ENCODE measurements at places on chromosomes 3 and 15.

DNA sequence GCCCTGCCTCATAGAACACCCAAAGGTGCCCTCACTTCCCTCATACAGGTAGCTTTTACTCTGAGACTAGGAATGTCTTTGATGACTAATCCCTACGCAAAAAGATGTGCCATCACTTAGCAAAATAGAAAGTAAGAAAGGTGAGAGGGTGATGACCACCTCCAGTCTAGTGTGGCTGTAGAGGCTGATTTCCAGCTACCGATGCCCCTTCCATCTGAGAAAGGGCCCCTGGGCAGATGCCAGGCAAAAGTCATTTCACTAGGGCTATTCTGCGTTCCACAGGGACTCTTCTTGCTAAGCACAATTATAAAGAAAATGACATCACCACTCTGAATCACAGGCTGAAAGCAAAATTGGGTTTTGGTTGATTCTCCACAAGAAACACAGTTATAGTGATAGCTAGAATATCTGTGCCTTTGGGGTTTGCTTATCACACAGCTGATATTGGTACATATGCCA lies 77.4 kb downstream of the RBPMS2 start:
- DNase-seq, result no peak

DNA sequence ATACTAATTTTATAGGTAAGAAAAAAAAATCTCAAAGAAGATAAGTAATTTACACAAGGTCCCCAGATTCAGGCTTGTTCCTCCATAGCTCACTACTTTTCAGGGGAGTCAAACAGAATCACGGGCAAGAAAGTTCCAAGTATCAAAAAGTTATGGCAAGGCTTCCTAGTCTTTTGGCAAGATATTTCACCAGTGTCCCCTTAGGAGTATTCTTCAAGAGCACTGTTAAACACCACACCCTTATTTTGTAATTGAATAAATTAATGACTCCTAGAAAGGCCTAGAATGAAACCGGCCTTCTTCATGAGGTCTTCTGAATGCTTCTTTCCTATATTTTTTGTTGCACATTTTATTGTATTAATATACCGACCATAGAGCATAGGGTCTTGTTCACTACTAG lies 109.7 kb downstream of the MYLK start:
- no peak for DNase-seq

DNA sequence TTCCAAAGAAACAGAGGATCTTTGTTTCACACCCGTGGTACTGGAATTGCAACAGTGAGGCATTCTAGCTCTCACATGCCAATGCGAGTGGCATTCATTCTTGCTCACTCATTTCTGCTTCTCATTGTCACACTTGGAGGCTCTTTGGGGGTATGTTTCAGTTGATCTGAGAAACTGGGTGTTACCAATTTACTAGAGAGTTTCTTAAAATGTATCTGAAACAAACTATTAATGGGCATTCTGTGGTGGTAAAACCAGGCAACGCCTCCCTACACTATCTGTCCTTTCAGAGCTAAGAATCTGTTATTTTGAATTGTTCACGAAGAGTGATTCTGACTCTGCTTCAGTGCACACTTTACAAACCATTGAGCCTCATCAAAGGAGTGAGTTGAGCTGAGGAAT lies 140.6 kb upstream of the BHLHE40 start:
- peak; percentile 76 for DNase-seq

DNA sequence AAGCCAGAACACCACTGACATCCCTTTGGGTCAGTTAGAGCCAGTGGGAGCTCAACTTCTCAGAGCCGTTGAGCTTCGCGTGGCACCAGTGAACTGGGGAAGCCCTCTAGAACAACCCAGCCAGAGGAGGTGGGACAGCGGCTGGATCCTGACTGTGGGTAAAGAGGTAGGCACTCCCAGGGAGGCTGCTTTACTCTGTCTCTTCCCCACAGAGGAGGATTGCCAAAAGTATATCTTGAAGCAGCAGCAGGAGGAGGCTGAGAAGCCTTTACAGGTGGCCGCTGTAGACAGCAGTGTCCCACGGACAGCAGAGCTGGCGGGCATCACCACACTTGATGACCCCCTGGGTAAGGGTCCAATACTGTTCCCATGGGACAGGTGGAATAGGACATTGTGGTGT lies 1.2 kb downstream of the MYD88 start:
- DNase-seq, result no peak

- peak; percentile 44 for DNase-seq
Measured at GRCh38 chr15:45276831-45277230, 24.8 kb downstream of the SLC28A2 start.

GRCh38 chr15:60656481-60656880 lies 177.5 kb upstream of the ICE2 start:
- no peak for DNase-seq

DNA sequence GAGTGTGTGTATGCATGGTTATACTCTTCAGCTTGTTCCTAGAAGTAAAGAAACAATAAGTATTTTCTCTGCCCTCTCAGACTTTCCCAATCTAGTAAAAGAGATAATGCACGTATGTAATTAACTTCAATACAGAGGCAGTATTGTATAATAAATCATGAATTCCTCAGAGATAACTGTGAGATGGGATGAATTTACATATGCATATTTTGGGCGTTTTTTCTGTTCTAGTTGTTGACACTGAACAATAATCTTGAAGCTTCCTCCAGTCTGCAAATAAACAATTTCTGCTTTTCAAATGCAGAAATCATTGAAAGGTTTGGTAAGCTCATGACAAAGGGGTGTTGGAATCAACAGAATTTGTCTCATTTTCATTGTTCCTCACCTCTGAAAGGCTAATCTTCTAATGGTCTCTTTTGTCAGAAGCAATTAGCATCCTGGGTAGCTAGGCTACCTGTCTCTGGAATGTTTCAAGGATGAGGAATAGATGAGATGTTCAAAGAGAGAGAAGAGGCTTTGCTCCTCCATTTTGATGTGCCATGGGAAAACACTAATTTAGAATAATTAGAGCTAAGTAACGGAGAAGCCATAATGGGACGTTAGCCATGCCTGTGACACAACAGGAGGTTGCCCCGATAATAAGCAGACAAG lies 43.3 kb upstream of the SIAH2 start:
- no peak for DNase-seq

DNA sequence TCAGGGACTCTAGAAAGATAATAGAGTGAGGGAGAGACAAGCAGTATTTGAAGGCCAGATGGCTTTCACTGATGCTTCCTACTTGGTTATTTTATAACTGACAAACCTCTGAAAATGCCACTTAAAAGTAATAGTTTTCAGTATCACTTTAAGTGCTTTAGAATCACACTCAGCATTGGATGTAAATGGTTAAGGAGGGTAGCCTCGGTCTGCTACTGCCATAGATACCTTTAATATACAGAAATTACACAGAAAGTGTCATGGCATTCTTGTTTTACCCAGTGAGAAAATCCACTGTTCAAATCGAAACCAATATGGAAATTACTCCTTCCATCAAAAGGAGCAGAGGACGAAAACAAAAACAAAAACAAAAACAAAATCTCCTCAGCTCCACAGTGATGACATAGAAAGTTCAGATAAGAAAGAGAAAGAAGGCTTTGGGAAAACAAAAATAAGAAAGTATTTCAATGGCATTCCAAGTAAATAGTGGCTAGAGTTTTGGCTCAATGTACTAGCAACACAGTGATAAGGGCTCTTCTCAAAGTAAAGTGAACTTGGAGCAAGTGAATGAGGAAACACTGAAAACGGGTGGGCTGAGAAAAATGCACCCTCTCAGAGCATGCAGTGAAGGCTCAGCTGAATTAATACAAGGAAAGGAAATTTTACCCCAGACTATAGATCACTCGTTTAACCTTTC lies 43.2 kb upstream of the CD47 start:
- DNase-seq, result no peak

GRCh38 chr15:71572452-71573053 lies 237.8 kb upstream of the NR2E3 start:
- no peak for DNase-seq

DNA sequence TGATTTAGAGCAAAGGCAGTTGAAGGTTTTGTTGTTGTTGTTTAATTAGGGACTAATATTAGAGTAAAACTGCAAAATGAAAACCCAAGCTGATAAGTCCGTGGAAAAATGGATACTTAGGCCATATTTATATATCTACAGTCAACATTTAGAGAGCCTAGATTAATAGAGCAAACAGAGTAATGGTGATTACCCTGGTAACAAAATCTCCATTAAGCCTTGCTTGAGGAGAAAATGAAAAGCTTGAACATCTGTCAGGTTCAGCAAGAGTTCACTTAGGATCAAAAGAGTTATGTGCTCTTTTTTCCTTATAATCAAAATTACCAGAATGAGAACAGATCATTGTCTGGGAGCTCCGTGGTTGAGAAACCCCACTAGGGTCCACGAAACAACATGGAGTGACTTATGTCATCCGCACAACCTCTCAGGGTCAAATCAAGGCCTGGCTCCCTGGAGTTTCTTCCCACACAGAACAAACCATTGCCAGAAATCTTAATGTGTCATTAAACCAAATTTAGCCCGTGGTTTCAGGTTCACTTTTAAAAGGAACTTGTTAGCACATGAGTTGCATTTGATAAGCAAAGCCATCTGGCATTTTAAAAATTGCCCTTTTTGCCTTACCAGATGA lies 381.2 kb downstream of the GABRB3 start:
- DNase-seq, result no peak

DNA sequence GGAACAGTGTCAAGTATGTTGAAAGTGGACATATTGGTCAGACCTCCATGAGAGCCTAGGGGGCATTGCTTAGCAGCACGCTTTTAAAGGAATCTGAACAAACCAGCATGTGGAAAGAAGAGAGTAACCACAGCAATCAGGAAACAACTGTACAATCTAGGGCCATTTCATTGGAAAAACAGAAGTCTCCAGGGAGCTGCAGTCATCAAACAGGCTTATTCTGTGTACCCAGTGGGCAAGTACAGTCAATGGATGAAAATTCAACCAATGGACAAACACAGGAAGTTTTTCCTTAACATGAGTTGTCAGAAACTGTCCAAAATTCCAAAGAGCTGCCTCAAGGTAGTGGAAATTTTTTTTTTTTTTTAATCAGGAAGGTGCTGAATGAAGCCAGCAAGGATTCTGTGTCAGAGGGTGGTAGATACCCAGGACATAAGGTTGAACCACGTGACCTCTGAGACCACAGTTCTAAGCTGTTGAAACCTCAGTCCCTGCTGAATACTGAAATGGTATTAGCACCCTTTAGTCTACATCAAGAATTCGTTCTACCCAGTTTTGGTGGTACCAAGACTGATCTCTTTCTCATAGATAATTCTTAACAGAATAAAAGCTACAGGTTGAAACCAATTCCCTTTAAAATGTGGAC lies 4.4 kb upstream of the DLG1 start:
- peak; percentile 55 for DNase-seq

GRCh38 chr15:64558460-64559179 lies 98.2 kb downstream of the ZNF609 start:
- DNase-seq, result no peak

DNA sequence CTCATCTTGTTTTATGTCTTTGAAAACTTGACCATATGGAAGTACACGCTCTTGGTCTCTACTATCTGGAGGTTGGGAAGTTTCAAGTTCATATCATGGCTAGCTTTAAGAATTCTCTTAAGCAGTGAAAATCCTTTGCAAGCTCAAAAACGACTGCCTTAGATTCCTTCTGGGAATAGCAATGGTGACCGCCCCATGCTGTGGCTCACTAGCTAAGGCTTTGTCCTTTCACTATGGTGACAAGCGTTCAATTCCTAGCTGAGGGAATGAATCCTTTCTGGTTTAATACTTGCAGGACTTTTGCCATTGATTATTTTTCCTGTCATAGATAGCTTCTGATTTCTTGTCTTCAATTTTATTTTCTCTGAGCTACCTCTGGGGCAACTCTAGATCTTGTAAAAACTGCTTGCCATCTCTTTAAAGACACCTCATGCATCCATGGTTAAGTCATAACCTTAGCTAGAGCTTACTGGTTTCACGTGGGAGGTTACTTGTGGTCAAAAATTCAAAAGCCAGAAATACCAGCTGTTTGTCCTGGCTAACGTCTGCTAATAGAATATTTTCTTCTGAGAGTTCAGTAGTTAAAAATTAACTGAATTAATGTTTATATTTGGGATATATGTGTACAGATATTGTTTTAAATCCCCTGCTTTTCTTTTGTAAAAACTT lies 673.4 kb upstream of the CBLB start:
- DNase-seq, result no peak

GRCh38 chr3:8968375-8968882 lies 5.2 kb upstream of the RAD18 start:
- DNase-seq, result no peak

DNA sequence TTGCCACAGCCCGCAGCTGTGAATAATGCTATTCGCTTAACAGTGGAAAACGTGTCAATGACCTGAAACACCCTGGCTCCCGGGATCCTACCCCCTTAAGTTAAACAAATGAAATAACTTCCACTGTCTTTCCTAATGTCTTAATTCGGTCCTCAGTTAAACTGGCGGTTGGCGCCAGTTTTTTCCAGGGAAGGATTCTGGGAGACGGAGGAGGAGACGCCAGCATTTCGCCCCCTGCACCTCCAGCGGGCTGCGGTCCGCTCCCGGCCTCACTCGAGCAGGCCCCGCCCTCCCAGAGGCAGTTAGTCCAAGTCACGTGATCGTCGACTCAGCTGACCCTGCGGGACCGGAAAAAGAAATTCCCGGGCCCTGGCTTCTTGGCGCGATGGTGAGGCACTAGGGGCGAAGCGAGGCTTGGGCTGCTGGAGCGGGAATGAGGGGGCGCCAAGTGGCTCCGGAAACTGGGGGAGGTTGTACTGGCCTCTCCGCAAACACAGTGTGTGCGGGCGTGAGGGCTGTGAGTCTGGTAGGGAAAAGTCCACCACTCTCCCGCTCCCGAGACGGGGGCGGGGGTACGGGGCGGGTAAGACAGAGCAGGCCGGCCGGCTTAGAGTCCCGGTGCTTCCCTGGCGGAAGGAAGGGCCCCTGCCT lies at the start of gene COMMD4:
Gene COMMD4 (plus strand): TSS at position 359 of the 651 bp plus-strand sequence. CDS start 27 bp downstream, at position 386.
- DNase-seq, result peak; percentile 90

DNA sequence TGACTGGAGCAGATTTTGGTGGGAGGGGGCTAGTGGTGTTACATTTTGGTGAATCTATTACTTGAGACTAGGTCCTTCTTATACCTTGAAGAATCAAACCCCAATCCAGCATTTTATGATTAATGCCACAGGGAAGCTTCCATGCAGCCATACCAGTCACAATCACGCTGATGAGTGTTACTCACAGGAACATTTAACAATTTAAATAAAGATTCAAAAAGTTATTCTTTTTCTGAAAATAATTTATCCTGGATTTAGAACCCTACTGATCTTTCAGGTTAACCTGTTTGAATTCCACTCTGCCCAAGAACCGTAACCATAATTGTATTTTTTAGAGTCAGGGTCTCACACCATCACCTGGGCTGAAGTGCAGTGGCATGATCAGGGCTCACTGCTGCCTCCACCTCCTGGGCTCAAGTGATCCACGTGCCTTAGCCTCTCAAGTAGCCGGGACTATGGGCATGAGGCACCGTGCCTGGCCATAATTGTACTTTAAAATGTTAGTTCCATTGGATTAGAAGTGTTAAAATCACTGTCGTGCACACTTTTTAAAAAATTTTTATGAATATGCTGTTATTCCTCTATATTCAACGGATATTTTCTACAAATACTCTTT lies 929 bp upstream of the MTMR10 start:
- no peak for DNase-seq

Measured in foreskin melanocyte (primary cell).